Muscle of arm (tissue), 14 donors: ENCODE measurements at places on chromosomes 2 and 18. TPM values are rescaled to one million over a fixed set of nuclear protein-coding genes. Genes with fewer than 3 reads are reported as not detected.

DNA sequence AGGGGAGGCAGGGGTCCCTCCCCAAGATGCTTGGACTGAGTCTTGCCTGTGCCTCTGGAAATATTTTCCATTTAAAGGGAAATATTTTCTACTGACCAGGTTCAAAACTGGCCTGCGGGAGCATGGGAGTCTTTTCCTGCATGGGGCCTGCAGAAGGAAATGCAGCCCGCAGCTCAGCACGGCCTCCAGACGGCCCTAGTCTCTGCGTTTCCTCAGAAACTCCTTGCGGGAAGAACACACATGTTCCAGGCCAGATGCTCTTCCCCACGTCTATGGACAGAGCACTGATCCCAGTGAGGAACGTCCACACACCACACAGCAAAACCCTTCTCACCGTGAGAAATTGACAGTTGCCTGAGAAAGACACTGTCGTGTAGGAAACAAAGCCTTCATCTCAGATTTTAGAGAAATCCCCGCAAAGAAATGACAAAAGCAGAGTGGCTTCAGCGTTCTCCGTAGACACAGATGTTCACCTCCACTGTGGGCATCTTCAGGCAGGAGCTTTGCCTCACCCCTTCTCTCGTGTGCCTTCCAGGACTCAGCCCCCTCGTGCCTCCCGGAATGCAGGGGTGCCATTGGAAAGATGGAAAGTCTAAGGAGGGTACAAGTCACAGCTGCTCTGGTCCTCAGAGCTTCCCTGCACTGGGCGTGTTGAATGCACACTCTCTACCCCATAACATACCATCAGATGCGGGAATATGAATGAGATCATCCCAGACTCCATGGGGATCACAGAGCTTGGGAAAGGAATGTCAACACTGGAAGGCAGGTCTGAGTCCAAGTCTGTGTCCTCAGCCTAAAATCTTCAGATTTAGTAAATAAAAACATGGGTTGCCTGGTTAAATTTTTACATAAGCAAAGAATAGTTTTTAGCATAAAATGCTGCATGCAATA is 438.7 kb upstream of the SALL3 start:
- DNase-seq, result peak; percentile 34

DNA sequence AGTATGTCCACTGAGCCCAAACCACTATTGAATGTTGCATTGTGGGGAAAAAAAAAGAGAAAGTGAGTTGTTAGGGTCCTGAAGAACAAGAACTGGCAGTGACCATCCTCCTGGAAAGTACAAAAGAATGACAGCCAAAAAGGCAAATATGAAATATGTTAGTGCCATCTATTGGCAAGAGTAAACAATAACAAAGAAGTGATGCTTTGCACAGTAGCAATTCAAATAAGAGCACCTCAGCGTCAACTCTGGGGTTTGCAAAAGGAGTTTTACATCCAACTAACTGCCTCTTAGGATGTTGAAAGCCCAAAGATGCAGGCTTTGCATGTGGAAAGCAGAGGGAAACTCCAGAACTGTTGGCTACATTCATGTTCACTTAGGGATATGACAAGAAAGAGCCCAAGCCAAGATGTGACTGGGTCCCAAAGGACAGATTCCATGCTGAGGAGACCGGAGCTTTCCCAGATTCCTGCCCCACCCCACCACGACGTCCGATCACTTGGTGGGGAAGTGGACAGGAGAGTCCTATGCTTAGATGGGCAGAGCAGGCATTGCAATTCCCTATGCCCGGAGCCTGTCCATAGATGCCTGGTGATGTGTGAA is 15.6 kb downstream of the TRABD2A start:
- DNase-seq, result no peak

GRCh38 chr2:3768960-3769765 is 65.8 kb downstream of the DCDC2C start:
- no peak for DNase-seq

DNA sequence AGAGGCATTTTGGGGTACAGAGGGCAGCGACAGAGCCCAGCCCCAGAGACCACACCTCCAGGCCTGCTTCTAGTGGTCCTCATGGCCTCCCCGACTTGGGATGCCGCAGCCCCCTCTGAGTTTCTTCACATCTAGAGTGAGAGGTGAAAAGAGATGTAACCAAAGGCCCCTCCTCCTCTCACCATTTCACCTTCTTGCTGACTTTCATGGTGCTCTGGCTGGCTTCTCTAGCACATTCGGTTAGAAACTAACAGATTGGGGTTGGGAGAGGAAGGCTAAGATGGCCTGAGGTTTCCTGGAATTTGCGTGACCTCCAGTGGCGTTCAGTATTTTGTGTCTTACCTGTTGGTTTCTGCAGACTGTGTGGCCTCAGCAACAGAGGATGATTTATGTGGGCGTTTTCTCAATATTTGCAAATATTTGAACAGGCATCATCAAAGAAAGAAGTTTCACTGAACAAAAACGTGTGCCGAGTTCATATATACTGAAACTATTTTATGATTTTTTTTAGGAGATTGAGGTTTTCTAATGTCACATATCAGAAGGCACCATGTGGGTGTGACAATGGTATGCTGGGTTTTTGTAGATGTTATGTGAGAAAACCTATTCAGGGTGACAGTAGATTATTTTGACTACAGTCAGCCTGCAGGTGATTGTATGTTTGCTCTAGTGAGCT is 69.9 kb upstream of the BCL2L11 start:
- DNase-seq, result no peak

GRCh38 chr18:75775121-75775520 is 347.6 kb upstream of the SMIM21 start:
- no peak for DNase-seq

DNA sequence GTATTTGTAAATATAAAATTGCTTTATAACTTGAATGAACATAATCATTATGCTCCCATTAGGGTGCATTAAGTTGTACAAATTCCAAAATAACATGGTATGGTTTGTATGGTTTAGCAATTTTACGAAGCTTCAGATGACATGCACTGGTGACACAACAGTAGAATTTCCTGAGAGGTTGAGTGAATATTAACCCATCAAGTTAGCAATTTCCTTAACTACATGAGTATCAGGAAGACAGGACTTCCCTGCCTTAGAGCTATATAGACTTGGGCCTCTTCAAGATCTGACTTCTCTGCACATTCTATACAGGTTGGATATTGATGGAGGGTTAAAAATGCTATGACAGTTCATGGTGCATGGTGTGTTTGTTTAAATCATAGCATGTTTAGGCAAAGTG is 60.2 kb downstream of the ZC3H6 start:
- no peak for DNase-seq

DNA sequence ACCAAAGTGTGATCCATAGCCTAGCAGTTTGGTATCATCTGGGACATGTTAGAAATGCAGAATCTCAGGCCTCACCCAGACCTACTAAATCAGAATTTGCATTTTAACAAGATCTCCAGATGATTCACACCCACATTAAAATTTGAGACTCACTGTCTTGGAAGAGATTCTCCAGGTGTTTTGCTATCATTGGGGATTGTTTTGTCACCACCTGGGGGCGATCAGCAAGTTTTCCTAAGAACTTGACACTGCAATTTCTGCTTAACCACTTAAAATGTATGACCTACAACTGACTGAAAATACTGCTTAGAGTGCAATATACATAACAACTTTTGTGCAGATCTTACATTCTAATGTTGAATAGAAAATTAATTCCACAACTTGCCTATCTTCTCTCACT is 18.9 kb upstream of the ITGA4 start:
- no peak for DNase-seq

GRCh38 chr18:59915606-59916005 is 15.8 kb downstream of the PMAIP1 start:
- no peak for DNase-seq

GRCh38 chr2:55049043-55049820 is 1.0 kb downstream of the RTN4 start:
- DNase-seq, result peak; percentile 92

- DNase-seq, result no peak
Measured at GRCh38 chr2:238929242-238930081, 81.6 kb downstream of the TWIST2 start.

GRCh38 chr2:171387052-171387451 is 46.7 kb downstream of the METTL8 start:
- no peak for DNase-seq

- DNase-seq, result no peak
Measured at GRCh38 chr2:38690499-38691420, 24.8 kb downstream of the GALM start.

DNA sequence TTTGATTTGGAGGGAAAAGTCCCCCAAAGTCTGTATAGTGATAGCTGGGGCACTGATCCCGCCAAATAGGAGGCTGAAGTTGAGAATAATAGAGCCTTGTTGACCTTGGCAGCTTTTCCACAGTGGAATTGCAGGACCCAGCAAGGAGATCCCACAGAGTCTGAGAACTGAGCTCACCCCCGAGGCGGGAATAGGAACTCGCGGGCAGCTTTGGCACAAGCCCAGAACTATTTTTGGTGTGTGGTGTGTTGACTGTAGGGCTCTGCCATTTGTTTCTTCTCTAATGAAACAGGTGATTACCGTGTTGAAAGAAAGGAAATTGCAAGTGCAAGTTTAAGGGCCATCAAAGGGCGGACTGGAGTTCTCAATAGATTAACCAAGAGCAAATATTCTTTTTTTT is 34.0 kb downstream of the SH3RF3 start:
- no peak for DNase-seq

The SERPINB11 gene
- not detected for polyA plus RNA-seq

The PLB1 gene
- polyA plus RNA-seq, result 1.6 TPM

The UPP2 gene
- polyA plus RNA-seq, result 0.08 TPM

The ADRA2B gene
- polyA plus RNA-seq, result 2.6 TPM

The CERKL gene
- polyA plus RNA-seq, result 10.3 TPM

The ATP8B1 gene
- 4.5 TPM for polyA plus RNA-seq

The ZBTB7C gene
- polyA plus RNA-seq, result 3.9 TPM

The AQP12B gene
- not detected for polyA plus RNA-seq

The ALS2 gene
- 19.3 TPM for polyA plus RNA-seq

The TNFAIP6 gene
- polyA plus RNA-seq, result not detected

The AKAIN1 gene
- 0.39 TPM for polyA plus RNA-seq
